ENCODE measurements at places on chromosomes 13 and 19.

DNA sequence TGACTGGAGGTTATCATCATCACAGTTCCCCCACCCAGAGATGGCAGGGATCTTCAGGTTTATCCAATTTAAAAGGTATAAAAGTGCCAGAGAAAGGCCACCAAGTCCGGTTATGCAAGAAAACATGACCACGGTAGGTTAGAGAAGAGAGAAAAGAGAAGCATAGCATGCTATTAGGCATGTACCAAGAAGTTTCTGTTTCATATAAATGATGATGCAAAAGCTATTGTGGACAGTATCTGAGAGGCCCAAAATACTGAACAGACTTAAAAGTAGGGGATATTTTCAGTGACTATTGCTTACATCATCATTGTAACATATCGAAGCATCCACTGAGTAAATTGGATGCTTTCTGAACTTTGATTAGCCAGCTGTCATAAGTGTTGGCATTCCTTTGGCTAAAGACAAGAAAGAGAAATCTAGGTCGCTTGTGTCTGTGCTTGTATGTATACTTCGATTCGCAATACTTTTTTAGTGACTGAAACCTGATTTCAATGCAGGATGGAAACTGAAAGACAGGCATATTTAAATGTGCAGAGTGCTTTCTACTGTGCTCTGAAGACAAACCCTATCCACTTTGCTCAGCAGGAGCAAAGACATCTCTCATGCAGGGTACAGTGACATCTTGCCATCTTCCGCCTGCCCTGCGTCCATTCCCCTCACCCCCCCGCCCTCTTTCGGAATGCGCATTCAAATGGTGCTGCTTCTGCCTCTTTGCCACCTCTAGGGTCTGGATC lies 180.3 kb downstream of the SHISA2 start:
- no peak for DNase-seq

- no peak for DNase-seq
These were observed 324 bp upstream of the FBXO17 start for GRCh38 chr19:38975861-38976271.

- no peak for DNase-seq
These were observed 595 bp upstream of the GPR183 start for GRCh38 chr13:99307648-99308339.

DNA sequence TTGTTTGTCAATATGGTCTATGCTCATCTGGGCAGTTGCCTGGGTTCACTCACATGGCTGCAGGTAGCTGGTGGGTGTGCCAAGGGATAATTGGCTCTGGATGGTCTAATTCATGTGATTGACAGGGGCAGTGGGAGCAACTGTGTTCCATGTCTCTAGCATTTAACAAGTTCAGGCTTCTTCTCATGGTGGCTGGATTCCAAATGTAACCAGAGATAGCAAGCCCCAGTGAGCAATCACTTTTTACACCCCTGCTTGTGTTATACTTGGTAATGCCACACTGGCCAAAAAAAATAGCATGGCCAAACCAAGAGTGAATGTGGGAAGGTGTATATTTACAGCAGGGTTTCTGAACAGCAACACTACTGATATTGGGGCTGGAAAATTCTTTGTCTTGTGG lies 89.6 kb upstream of the TNFSF11 start:
- no peak for DNase-seq

DNA sequence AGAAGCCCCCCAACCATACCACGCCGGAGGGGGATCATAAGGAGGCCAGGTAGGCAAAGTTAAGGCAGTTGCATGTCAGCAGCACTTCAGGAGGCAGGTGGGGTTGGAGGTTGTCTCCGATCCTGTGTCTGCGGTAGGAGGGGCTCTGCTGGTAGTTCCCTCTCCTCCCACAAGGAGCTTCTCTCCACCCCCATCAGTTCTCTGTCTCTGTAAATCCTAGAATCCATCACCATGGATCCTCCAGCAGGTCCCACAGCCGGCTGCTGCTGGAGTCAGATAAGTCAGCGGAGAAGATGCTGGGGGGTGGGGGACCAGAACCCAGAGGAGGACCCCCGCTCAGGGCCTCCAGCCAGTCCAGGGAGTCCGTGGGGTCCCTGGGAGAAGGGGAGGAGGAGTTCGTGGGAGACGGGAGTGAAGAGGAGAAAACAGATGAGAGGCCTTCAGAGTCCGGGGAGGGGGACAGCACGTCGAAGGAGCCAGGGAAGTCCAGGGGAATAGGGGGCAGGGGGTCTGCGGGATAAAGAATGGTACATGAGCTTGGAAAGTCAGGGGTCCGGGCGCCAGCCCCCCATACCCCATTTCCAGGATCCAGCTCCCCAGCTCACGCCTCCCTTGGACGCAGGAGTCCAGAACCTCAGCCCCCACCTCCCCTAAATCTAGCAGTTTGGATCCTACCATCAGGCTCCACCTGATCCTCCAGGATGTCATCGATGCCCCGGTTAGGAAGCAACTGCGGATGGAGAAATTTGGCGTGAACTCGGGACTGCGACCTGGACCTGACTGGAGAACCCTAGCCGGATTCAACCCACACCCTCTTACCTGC lies 6.3 kb downstream of the MAMSTR start:
- no peak for DNase-seq

GRCh38 chr13:58587183-58587582 lies 955.6 kb downstream of the PCDH17 start:
- no peak for DNase-seq

DNA sequence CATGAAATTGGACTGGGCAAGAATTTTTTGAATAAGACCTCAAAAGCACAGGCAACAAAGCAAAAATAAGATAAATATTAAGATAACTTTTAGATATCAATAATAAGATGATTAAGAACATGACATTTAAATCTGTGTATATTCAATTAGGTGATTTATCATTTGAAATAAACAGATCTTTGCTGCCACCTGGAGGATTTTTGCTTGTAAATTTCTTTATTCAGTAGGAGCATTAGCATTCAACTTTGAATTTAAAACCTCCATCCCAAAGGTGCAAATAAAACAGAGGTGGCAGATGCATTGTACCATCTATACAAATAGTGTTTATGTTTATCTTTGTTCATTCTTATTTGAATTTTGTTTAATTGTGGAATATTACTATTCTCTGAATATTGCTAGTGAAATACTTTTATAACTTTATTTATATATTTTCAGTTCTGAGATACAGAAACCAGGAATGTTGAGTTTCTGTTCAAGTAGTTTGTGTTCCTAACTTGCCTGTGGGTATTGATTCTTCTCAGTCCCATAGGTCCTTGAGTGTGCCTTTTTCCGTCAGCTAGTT lies 20.9 kb downstream of the COG6 start:
- peak; percentile 14 for DNase-seq

DNA sequence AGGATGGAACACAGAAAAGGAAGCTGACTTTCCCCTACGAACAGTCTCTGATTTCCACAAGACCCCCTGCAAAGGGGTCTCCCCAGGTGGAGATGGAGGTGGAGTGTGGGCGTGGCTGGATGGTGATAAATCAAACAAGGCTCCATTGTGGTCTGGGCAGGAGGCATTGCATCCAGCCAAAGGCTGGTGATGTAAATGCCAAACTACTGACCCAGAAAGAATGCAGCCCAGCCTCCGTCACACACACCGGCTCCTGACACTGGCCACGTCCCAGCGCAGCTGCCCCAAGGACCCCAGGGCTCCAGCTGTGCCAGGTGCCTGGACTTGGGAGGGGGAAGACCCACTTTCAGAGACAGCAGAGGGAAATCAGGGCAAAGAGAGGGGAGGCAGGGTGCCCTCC lies 6.3 kb downstream of the SLC7A1 start:
- DNase-seq, result no peak

GRCh38 chr13:68636784-68637183 lies 1406.6 kb upstream of the PCDH9 start:
- DNase-seq, result no peak

- DNase-seq, result no peak
These were observed 4.4 kb downstream of the EFNB2 start for GRCh38 chr13:106530980-106531481.

DNA sequence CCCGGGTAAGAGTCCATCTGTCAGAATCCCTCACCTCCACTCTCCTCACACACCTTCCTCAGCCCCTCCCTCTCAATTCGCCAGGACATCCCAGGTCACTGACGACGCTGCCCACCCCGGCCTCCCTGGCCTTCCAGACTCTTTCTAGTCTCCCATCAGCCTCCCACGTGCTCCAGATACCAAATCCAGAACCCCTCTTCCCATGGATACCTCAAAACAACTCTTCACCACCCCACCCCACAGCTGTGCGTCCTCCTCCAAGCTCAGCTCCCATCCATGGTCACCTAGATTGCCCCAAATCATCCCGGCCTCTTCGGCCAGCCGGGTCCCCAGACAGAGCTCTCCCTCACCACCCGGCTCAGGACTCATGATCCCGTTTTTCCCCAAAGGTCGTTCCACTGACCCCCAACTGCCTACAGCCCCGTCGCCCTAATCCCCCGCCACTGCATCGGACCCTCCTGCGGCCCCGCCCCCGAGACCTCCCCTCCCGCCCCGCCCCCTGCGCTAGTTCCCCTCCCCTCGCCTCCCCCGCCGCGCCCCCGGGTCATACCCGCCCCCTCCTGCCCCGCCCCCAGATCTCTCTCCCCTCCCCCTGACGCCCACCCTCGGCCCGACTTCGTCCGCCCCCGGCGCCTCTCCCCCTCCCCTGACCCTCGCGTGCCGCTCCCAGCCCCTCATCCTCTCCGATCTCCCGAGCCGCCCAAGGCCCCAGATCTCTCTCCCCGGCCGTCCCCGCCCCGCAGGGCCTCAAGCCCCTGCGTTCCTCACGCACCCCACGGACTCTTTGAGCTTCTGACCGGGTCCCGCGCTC lies 546 bp downstream of the UBXN6 start:
- no peak for DNase-seq

- DNase-seq, result no peak
These were observed 331.0 kb downstream of the DNAJC15 start for GRCh38 chr13:43354153-43354945.

- no peak for DNase-seq
These were observed 291.2 kb downstream of the DCT start for GRCh38 chr13:94188201-94188854.

DNA sequence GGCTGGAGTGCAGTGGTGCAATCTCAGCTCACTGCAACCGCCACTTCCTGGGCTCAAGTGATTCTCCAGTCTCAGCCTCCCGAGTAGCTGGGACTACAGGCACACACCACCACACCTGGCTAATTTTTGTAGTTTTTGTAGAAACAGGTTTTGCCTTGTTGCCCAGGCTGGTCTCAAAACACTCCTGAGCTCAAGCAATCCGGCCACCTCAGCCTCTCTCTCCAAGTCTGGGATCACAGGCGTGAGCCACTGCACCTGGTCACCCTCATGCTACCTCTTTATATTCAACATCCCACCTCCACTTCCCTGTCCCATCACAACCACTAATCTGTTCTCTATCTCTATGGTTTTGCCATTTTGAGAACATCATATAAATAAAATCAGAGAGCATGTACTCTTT lies 155.7 kb downstream of the PTPRS start:
- no peak for DNase-seq

GRCh38 chr13:84192125-84192524 lies 309.9 kb upstream of the SLITRK1 start:
- no peak for DNase-seq

- no peak for DNase-seq
These were observed 1077.6 kb downstream of the DIAPH3 start for GRCh38 chr13:59086147-59086546.

- DNase-seq, result no peak
These were observed 5.9 kb upstream of the RUBCNL start for GRCh38 chr13:46392967-46393366.

DNA sequence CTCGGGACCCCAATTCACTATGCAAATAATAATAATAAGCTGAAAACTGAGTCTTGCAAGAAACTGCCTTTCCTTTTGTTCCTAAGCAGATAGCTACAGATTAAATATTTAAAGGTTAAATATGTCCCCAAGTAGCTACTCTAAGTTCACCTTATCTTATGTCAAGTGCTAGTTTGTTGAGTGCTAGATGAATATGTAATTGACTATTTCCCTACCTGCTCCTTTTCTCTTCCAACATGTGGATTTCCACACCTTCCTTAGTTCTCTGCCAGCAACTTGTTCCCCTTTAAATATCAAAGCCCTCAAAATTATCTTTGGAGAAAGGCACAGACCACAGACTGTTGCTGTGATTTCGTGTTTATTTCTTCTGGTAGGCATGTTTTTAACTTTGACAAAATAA lies 709.2 kb upstream of the SLITRK1 start:
- no peak for DNase-seq

DNA sequence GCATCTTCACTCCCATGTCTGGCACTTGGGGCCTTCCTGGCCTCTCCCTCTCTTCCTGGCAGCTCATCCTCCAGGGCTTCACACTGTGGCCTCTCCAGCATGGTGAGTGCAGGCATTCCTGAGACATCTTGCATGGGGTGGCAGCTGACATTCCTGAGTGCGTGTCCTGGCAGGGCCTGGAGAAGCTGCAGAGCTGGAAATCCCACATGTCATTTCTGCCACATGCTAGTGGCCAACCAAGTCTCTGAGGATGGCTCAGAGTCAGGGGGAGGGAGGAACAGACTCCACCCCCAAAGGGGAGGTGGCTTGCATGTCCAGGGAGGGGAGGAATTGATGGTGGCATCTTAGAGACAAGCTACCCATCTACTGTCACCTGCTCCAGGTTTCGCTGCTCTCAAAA lies 41.6 kb upstream of the AMER2 start:
- DNase-seq, result no peak

GRCh38 chr13:80873589-80873988 lies 532.7 kb upstream of the SPRY2 start:
- no peak for DNase-seq

DNA sequence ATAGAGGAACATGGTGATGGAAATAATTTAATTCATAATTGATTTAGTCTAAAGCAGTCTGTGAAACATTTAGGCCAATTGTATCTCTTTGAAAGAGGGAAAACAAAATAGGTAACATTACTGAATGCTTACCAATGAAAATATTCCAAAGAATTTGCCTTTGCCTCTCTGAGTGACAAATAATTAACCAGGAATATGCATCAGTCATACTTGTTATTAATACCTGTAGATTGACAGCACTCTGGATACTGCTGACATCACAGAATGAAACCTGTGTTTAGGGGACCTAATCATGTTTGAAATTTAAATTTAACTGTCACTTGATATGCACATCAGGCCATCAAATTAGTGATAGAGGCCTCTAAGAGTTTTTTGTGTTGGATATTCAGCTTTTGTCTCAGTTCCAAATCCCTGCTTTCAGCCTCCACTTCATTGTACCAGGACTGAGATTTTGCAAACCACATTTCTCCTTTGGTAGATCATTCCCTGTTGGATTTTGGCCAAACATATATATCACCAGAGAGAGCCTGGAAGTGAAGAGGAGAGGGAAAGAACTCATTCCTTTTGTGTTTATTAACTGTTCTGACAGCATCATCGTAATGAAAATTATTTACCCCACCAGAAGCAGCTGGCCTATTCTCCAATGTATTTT lies 64.8 kb upstream of the KLHL1 start:
- no peak for DNase-seq

GRCh38 chr13:50589139-50589538 lies 254.4 kb downstream of the DLEU7 start:
- DNase-seq, result no peak

- no peak for DNase-seq
These were observed 22.9 kb downstream of the UBAC2 start for GRCh38 chr13:99223587-99223986.

All from NCI-H2107 (cell line).